ENCODE measurements at places on chromosomes 5 and 9.

DNA sequence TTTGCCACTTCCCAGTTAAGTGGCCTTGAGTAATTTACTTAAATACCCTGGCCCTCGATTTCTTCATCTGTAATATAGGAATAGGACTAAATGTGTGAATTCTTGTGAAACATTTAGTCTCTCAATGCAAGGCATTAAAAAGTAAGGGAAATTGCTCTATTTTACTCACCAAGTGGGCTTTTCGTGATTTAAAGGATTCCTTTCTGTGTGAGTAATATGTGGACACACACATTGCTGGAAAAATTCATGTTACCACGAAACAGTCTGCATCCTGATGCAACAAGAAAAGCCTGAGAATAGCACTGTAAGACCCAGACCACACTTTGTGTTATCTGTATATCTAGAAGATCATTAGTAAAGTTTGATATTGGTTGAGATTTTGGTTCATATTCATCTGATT lies 1243.0 kb upstream of the CDH9 start:
- DNase-seq: no peak

GRCh38 chr5:78345485-78345884 lies 14.9 kb upstream of the SCAMP1 start:
- DNase-seq: no peak

DNA sequence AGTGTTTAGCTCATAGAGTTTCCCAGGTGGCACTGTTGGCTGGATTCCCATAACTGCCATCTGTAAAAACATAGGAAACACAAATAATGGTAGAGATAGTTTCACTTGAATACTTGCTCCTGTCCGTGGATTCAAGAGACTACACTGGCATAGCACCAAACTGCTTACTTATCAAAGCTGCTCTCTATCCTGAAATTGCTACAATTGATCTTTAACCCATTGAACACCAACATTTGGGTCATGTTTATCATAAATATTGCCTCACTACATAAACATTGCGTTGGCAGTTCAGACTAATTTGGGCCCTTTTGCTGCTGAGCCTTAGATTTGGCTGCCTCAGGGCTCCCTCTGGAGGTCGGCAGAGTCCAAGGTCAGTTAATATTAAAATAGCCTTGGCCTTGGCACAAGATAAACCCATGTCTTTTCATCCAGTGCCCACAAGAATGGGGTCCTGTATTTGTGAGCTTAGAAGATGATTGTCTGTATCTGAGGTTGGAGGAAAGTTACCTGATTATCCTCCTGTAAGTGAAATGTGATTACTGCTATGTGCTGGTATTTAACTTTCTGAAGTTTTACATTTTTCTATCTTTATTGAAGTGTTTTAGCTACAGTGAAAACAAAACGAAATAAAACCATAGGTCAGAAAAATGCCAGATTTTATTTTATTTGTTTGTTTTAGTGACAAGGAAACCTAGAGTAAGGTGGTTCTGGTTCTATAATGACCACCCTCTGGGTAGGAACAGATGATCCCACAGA lies 4.0 kb upstream of the RANBP3L start:
- DNase-seq: peak; percentile 69

DNA sequence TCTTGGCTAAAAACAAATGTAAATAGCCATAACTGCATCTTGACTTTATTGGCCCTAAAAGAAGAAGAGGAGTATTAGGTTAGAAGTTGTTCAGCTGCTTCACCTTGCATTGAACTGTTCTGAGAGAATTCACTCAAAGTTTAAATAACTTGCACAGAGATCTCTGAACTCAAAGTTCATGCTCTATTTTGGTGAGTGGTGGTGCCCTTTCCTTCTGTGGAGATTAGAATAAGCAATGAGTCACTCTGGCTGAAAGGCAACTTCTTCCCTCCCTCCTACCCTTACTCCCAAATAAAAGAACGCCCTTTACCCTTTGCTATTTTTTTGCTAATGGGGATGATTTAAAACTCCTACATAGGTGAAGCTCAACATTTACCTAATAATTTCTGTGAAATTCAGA lies 48.9 kb downstream of the ERMP1 start:
- no peak for DNase-seq

DNA sequence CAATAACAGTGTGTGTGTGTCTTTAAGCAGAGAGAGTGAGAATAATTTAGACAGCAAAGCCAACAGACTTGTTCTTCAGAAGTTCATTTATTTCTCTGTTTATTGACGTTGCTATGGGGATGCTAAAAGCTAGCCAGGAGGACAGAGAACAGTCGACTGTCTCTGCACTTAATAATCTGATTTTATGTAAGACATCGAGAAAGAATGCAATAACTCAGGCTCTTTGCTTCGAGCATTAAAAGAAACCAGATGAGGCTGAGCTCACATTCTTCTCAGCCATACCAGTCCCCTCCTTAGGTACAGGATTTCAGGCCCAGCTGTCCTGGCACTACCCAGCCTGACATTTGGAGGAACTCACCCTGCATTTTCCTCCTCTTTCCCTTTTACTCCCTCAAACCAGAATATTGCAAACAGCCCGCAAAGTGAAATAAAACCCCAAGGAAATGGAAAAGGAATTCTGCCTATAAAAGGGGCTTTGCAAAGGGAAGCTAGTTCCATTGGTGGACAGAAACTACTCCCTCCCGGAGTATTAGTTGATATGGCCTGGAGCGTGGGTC lies 44.5 kb upstream of the DPYSL3 start:
- DNase-seq: no peak

GRCh38 chr9:111179577-111179976 lies 141.3 kb upstream of the LPAR1 start:
- DNase-seq: no peak

- DNase-seq: no peak
Observed at GRCh38 chr5:1948111-1948510, 65.4 kb upstream of the IRX4 start.

GRCh38 chr9:120397453-120397852 lies 182.5 kb downstream of the CDK5RAP2 start:
- DNase-seq: no peak

- DNase-seq: no peak
Observed at GRCh38 chr5:158531860-158532259, 567.9 kb downstream of the EBF1 start.

DNA sequence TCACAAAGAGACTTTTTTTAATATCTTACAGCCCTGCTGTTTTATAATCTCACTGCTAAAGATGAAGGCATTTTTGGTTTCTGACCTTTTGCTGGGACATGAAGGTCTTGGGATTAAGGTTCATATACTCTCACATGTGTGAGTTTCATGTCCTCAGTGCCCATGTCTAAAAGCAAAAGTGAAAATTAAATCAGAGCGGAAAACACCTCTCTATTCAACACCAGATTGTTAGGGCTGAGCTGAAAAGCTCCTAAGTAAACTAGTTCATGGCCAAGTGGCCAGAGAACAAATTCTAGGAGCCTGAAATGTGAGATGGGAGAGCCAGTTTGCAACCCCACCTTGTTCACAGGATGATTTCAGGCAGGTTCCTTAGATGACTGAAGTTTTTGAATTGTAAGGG lies 110.9 kb downstream of the GRIA1 start:
- no peak for DNase-seq

DNA sequence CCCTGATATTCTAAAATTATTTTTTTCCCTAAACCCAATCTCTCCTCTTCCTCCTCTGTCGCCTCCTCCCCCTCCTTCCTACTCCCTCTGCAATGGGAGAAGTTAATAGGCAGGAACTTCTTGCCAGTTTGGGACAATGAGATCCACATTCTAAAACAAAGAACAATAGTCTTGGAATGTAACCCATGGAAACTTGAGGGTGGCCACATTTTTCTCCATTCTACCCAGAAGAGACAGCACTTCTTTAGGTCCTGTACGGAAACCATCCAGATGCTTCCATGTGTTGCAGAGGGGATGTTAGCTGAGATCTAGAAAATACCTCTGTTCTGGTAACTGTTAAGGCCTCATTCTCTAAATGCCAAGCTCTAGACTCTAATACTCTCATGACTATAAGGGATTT lies 10.0 kb downstream of the SPARC start:
- DNase-seq: no peak

GRCh38 chr5:149940077-149940574 lies 4.5 kb downstream of the PDE6A start:
- no peak for DNase-seq

- DNase-seq: no peak
Observed at GRCh38 chr9:132793606-132794580, 84.2 kb downstream of the AK8 start.

DNA sequence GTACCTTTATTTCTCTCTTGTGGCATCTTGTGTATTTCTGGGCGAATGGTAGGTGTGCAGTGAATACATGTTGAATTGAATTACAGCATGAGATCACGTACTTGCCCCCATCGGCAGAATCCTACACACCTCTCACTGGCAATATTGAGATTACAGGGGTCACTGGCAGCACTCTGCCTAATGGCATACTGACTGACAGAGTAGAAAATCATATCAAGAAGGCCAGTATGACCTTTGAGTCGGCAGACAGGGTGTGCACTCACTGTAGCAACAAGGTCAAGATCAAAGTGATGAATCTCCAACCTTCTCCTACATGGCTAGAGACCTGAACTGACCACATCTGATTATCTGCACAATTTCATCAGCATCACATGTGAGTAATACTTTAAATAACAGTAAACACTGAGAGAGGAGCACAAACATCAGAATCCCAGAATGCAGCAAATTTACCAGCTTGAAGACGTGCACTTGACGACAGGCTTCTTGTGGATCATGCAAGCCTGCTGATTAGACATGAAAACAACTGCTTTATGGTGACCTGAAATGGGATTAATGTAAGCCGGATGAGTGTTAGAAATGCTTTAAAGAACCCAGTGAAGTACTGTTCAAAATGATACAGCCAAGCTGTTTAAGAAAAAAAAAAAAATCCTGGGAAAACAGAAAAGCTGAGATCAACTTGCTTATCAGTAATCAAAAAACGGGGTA lies 267.1 kb upstream of the EFNA5 start:
- no peak for DNase-seq

- DNase-seq: no peak
Observed at GRCh38 chr5:143955141-143955540, 143.2 kb downstream of the HMHB1 start.

DNA sequence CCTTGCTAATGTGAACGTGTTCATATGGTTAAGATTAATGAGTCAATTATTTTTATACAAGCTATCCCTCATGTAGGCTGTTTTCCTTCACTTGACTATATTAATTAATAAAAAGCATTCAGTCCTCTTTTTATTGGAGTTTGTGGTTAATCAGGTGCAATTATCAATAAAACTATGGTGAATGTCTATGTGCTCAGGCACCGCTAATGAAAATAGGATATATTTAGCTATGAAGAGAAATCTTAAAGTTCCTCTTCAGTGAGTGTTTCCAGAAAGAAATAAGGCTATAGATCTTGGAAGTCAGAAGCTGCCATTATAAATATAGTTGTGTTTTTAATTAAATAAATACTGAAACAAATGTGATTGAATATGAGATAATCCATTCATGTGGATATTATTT lies 422.1 kb downstream of the DMAC1 start:
- DNase-seq: no peak

- no peak for DNase-seq
Observed at GRCh38 chr5:11346336-11346735, 557.9 kb downstream of the CTNND2 start.

GRCh38 chr9:7289773-7290172 lies 509.8 kb downstream of the DMAC1 start:
- DNase-seq: no peak

GRCh38 chr9:100852088-100852487 lies 176.4 kb upstream of the PLPPR1 start:
- DNase-seq: no peak

- DNase-seq: peak; percentile 56
Observed at GRCh38 chr5:90866333-90866732, 307.7 kb downstream of the ADGRV1 start.

GRCh38 chr5:28369418-28369817 lies 1331.0 kb upstream of the CDH9 start:
- no peak for DNase-seq

DNA sequence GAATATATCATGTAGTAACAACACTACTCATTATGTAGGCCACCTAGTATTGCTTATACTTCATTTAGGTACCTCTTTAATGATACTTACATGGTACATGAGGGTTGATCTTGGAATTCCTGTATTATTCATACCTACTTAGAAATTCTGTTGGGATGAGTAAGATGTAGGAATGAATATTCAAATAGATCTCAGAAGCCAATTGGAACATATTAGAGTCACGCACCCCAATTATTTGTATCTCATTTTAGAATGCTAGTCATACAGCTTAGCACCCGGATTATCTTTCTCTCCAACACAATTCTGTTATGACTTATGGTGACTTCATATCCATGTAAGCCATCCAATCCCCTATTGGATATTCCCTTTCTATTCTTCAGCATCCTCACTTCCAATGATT lies 106.7 kb upstream of the SH3GL2 start:
- no peak for DNase-seq

- DNase-seq: no peak
Observed at GRCh38 chr5:132266031-132266835, 8.7 kb downstream of the PDLIM4 start.

DNA sequence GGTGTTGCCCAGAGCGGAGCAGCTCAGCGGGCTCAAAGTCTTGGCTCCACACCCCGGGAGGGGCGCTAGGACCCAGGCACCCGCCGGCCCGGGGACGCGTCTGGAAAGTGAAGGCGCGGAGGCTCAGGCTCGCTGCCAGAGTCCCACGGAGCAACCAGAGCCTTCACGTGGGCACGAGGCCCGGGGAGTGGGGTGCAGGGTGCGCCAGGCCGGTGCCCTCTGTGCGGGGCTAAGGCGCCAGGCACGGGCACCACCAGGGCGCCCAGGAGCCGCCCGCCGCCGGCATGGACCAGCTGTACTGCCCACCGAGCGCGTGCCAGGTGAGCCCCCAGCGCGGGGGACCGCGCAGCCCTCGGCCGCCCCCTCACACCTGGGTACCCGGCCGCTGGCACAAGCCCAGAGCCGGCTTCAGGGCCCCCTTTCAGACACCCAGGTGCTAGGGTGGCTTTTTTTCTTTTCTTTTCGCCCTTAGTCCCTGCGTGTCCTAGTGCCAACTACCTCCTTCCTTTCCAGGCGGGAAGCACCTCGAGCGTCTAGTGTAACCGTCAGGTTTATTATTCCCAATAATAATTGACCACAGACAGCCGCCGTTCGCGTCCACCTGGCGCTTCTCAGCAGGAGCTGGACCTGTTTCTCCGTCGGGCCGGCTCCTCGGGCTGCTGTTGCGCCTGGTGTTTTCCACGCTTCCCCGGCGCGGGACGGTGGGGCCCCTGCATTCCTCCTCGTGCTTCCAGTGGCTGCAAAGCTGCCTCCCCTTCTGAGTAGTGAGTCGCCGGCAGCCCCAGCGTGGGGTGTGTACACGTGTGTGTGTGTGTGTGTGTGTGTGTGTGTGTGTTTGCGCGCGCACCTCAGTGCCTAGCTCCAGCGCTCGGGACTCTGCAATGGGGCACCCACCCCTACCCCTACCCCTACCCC lies 30.1 kb upstream of the PDE8B start:
- DNase-seq: no peak

- DNase-seq: no peak
Observed at GRCh38 chr5:22053195-22053594, 799.9 kb downstream of the CDH12 start.

GRCh38 chr5:34771076-34771475 lies 67.9 kb upstream of the TTC23L start:
- no peak for DNase-seq
